CD4-positive, alpha-beta T cell treated with Interleukin-17A for 1 hour (primary cell): ENCODE measurements at places on chromosomes 5 and 9.

GRCh38 chr5:116347657-116348056 is 227.0 kb downstream of the SEMA6A start:
- DNase-seq: no peak

- DNase-seq: no peak
Observed at GRCh38 chr5:116359592-116359991, 215.0 kb downstream of the SEMA6A start.

DNA sequence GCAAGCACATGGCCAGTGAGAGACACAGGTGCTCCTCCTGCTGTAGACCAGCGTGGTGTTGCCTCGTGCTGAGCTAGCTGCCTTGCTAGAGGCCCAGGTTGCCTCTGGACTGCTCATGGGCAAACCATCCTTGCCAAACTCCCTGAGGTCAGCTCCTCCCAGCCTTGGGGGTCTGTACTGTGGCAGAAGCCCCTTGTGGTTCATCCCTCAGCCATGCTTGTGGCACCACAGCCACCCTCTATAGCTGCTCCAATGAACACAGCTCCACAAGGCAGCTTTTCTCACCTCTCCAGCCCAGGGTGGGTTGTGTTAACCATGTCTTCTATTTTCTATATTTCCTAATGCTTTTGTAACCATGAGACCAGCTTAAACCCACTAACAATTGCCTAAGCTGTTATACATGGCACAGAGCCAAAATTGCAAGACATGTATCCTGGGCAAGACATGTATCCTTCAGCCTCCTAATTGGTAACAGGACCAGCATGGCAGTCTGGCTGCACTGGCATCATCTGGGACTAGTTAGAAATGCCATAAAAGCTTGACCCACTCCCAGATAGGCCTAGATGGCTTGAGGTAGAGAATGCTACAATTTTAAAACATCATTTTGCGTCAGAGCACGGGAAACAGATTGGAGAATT is 183.1 kb upstream of the S1PR3 start:
- no peak for DNase-seq

GRCh38 chr5:58988938-58989337 is 406.1 kb downstream of the RAB3C start:
- DNase-seq: no peak
